Sciatic nerve (tissue), 2 donors: ENCODE measurements at places on chromosomes 1 and 21. TPM values are rescaled to one million over a fixed set of nuclear protein-coding genes. Genes with fewer than 3 reads are reported as not detected.

The GJB3 gene
- 1.3 TPM for total RNA-seq

The MYCL gene
- 2.5 TPM for total RNA-seq

The KCNJ9 gene
- 0.18 TPM for total RNA-seq

The KCNK2 gene
- 18.2 TPM for total RNA-seq

The CFHR1 gene
- total RNA-seq = 1.3 TPM

The PADI2 gene
- total RNA-seq = 21.2 TPM

The ENAH gene
- total RNA-seq = 80.8 TPM

The MPC2 gene
- total RNA-seq = 30.0 TPM

The ASCL5 gene
- total RNA-seq = not detected

The CRNN gene
- not detected for total RNA-seq

GRCh38 chr1:20448671-20449071 lies 37.3 kb downstream of the CAMK2N1 start:
- DNase-seq = no peak

- no peak for DNase-seq
Measured at GRCh38 chr1:225389843-225390242, 38.0 kb downstream of the LBR start.

GRCh38 chr21:16085421-16085820 lies 355.6 kb downstream of the USP25 start:
- DNase-seq = no peak

DNA sequence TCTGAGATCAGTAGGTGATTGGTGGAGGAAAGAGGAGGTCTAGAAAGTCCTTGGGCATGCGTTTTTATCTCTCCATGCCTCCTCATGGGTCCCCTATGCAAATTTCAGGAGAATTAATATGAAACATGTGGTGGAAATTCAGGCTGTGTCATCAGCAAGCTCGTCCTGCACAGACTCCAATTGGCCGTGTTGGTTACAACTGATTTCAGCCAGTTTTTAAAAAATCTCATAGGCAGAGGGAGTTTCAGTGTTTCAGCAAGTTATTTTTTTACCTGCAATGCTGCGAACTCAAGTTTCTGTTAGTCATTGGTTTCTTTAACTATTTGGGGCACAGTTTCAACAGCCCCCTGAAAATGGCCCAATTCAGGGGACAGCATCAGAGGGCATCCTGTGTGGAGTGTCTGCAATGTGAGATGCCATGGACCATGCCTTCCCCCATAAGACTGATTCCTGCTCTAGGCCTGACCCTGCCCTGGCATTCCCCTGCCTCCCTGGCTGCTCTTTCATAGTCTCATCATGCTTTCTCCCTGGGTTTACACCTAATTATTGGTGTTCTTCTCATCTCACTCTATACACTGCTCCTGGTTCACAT lies 59.9 kb downstream of the C1orf198 start:
- DNase-seq = peak; percentile 41

DNA sequence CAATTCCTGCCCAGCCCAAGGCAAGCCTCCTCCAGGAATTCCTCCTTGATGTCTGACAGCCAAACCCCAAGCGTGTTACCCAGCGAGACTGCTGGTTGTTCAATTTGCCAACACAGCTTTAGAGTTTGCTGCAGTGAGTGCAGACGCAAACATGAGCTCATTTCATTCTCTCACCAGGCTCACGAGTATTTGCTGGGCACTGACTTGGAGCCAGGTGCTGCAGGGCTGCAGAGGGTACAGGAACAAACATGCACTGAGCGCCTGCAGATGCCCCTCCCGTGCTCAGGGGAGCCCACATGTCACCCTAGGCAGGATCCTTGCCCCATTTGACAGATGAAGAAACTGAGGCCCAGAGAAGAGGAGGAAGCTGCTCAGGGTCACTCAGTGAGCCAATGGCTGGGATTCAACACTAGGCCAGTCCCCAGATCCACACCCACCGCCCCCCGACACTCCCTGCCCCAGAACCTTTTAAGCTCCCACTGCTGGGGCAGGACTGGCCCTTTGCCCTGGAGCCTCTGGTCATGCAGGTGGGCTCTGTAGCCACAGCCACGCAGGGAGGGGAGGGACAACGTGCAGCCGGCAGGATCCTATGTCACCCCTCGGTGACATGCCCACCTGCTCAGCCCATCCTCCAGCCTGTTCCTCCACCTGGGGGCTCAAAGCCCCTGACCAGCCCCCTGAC lies 363.7 kb downstream of the MATN1 start:
- no peak for DNase-seq

GRCh38 chr1:5954964-5955363 lies 37.3 kb downstream of the NPHP4 start:
- DNase-seq = no peak

GRCh38 chr1:201585901-201586300 lies 47.0 kb downstream of the NAV1 start:
- DNase-seq = no peak

- DNase-seq = no peak
Measured at GRCh38 chr1:79688932-79689331, 682.4 kb upstream of the ADGRL4 start.

- DNase-seq = no peak
Measured at GRCh38 chr1:182890927-182891610, 51.9 kb downstream of the DHX9 start.

- no peak for DNase-seq
Measured at GRCh38 chr1:82346141-82346540, 545.4 kb downstream of the ADGRL2 start.

DNA sequence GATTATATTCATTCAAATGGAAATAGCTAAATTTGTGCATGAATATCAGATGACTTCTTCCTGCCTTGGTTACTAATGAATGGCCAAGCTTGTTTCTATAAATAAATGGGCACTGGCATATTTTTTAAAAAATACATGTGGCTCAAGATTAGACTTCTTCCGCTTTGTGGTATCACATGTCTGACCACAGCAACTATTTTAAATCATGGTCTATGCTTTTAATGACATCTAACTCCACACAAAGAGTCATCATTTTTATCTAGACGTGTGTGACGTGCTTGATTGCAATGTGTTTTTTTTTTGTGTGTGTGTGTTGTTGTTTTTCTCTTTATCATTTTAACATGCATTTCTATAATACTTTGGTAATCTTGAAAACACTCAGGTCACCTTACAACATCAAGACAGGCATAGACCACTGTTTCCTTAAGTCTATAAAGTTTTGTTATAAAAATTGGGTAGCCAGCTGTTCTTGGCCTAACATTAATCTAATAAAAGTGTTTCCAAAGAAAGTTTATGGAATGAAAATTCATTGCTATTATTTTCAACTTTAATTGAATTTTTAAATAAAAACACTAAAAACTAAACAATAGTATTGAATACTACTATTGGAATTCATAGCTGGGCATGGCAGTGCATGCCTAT lies 29.5 kb downstream of the RGS1 start:
- DNase-seq = no peak

- peak; percentile 37 for DNase-seq
Measured at GRCh38 chr1:29670752-29671151, 434.4 kb downstream of the PTPRU start.

GRCh38 chr1:100051401-100051800 lies 81.3 kb downstream of the SASS6 start:
- DNase-seq = no peak

- no peak for DNase-seq
Measured at GRCh38 chr1:31980835-31981455, 32.7 kb upstream of the KHDRBS1 start.

GRCh38 chr1:231860221-231861088 lies 233.9 kb downstream of the DISC1 start:
- DNase-seq = no peak

GRCh38 chr1:227885648-227886502 lies 61.9 kb downstream of the WNT9A start:
- peak; percentile 84 for DNase-seq

DNA sequence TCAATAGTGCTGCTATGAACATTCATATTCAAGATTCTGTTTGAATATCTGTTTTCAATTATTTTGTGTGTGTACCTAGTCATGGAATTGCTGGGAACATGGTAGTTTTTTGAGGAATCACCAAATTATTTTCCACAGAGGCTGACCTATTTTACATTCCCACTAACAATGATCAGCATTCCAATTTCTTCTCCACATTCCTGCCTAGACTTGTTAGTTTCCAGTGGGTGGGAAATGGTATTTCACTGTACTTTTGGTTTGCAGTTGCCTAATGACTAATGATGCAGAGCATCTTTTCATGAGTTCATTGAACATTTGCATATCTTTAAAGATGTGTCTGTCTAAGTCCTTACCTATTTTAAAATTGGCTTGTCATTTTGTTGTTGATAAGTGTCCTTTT lies 1182.6 kb upstream of the B3GALT2 start:
- DNase-seq = no peak

DNA sequence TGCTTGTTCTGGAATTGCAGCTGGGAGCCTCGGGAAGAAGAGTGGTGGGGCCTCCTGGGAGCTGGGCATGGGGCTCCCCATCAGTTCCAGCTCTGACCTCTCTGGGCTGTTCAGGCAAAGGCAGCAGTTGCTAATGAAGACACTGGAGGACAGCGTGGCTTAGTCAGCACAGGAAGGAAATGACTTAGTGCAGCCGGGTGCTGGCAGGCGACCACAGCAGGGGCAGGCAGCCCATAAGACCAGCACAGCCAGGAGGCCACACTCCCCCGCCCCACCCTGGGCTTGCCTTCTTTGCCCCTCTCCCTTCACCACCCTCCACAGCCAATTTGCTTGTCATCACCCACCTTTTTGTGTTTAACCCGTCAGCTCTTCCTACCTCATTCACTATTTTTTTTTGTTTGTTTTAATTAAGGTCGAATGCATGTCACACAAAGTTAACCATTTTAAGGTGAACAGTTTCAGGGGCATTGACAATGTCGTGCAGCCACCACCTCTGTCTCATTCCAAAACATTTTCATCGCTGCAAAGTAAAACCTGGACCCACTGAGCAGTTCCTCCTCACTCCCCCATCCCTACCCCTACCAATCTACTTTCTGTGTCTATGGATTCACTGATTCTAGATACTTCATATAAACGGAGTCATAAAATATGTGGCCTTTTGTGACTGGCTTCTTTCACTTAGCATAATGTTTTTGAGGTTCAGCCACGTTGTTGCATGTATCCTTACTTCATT lies 10.9 kb downstream of the OLIG2 start:
- DNase-seq = no peak

DNA sequence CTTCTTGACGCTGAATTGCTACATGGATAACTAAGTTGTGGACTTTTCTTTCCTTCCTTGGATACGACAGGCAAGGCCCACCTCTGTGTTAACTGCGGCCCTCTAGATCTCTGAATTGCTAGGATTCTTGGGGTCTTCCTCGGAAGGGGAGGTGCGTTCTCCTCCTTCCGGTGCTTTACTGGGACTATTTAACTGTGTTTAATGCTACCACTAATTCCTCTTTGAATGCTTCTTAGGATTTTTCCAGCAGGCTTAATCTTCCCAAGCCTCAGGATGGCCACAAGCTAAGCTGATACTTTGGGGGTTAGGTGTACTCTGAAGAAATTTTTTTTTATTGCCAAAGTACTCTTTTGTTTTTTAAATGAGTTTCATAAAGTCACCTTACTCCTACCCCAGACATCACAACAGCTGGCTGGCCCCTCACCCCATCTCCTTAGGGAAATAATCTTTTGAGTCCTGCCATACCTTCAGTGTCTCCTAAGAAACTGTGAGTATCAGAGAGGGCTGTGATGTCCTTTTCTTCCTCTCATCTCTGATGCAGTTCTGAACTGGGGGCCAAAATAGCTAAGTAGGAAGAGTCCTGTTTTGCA lies 21.4 kb downstream of the KIRREL1 start:
- no peak for DNase-seq

- no peak for DNase-seq
Measured at GRCh38 chr1:205012391-205013140, 30.4 kb upstream of the CNTN2 start.

DNA sequence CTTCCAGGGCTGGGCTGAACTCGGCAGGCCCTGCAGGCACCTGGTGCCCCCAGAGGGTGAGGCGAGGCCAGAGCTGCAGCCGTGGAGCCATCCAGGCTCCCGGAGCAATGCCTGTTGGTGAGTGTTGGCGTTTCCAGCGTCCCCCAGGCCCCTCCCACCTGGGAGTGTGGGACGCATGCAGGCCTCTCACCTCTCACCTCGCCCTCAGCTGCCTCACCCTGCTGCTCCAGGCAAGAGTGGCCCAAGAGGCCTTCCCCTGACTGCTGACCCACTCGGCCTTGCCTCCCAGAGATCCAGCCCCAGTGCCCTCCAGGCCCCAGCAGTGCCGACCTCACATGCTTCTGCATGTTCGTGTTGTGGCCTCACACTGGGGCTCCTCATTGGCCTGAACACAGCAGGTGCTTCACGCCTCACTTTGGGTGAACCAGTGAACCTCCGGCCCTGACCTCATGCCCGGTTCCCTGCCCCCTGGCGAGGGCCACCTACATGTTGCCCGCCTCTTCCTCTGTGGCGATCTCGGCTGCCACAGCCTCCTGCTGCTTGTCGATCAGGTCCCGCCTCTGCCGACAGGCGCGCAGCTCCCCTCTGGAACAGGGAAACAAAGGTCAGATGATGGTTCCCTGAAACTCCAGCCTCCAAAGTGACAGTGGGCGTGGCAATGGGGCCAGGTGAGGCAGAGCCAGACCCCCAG lies 17.0 kb downstream of the CFAP74 start:
- DNase-seq = no peak

DNA sequence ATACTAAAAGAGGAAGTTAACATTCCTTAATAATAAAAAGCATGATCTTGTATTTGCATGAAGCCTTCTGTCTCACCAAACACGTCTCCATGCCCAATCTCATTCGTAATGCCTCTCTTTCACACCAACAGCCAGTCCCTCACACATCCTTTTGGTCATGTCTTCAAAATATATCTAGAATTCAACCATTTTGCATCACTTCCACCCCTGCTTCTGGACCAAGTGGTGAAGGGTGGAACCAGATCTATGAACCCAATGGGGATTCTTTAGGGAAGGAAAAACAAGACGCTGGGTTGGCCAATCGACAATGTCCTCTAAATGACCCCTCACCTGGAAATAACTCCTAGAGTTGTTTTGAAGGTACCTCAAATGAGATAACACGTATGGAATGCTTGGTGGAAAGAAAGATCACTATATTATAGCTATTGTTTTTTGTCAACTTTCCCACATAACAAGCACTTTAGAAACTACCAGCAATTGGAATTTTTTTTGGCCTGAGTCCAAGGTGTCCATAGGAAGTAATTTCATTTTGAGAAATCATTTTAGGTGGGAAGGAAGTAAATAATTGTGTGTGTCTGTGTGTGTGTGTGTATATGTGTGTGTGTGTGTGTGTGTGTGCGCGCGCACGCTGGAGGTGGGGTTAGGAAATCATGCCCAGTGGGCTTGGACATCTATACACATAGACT lies at the start of gene KCNA10:
KCNA10 (minus strand) TSS at position 51 of the 686 bp plus-strand sequence. CDS start 388 bp downstream, outside the sequence.
- no peak for DNase-seq

- DNase-seq = no peak
Measured at GRCh38 chr1:228288536-228289238, 80.8 kb downstream of the OBSCN start.

- no peak for DNase-seq
Measured at GRCh38 chr1:8082945-8083344, 56.8 kb upstream of the ERRFI1 start.

DNA sequence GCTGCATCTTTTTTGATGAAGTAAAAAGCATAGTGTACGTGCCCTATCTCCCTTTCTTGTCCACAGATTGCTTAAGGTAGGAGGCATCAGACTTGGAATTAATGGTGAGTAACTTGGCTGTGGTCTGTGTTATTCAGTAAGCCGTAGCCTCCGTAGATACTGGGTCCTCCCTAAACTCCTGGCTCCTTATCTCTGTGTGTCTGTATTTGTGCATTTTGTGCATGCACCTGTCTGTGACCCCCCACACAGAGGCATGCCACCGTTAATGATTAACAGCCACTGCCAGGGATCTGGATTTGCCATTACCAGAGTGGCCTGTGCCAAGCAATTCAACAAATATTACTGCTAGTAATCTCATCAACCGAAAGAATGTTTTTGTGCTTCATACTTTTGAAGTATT lies 31.9 kb downstream of the MAP3K21 start:
- no peak for DNase-seq
